ENCODE measurements at places on chromosomes 2 and 18. TPM values are rescaled to one million over a fixed set of nuclear protein-coding genes. Genes with fewer than 3 reads are reported as not detected.
A peak's percentile ranks its signal among the peaks of the same experiment; 100 is the strongest.

DNA sequence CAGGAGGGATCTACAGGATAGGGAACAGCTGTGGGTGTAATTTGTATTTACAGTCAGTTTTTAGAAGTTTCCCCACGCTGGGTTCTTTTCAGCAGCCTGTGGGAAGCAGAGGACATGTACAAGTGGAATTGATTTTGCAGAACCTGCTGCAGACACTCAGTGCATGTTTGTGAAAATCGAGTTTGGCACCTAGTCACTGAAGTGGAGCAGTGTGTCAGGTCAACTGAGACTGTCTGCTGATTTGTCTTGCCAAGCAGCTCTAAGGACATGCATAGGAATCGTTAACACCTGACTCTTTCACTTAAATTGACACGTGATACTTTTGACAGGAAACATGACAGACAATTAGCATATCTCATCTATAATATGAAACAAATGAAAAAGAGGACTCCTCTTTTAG, 416.6 kb downstream of the TMX3 start:
- peak; percentile 32 for DNase-seq

- peak; percentile 9 for DNase-seq
Observed at GRCh38 chr2:172336681-172337080, 90.7 kb upstream of the ITGA6 start.

DNA sequence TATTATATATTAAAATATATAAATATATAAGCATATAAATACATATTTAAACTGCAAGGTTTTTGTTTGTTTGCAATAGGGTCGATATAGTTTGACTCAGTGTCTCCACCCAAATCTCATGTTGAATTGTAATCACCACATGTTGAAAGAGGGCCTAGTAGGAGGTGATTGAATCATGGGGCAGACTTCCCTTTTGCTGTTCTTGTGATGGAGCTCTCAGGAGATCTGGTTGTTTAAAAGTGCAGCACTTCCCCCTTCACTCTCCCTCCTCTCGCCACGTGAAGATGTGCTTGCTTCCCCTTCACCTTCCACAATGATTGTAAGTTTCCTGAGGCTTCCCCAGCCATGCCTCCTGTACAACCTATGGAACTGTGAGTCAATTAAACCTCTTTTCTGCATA, 2137.3 kb upstream of the CELF4 start:
- DNase-seq = no peak

MARCO gene
- total RNA-seq = not detected

CDCA7 gene
- total RNA-seq = 14.1 TPM
